WTC11 (cell line): ENCODE measurements at places on chromosomes 3 and 15. TPM values are rescaled to one million over a fixed set of nuclear protein-coding genes. Genes with fewer than 3 reads are reported as not detected.

GABRB3 gene
- total RNA-seq: 168 to 203 TPM (median 172 TPM) in 3 replicates

DNA sequence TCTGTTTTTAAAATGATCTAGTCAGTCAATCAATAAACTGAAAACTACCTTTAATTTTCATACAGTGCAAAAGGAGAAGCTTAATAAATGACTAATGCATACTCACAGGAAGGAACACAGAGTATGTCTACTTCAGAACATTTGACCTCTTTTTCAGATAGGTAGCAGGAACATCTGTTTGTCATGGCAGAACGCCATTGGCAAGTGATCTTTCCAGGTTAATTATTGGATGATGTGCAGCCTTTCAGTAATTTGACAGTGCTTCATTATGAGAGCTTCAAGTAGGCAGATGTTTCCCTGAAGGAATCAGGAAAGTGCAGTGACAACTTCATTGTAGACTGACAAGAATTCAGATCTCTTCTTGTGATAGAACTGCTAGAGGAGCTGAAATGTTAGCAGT lies 325.0 kb downstream of the OTOL1 start:
- H3K27ac ChIP-seq: no peak overlapping the region
- H3K36me3 ChIP-seq: no peaks in the 10 kb centered on the region
- peaks cover 4% of the 10 kb centered on the region; the same call in 1 of the 2 replicates for H3K4me1 ChIP-seq

- peaks cover 32% of the 10 kb centered on the region for H3K27me3 ChIP-seq
- peak; percentile 76 for DNase-seq
- H3K4me1 ChIP-seq: peaks cover 28% of the 10 kb centered on the region
- peaks cover 29% of the 10 kb centered on the region for H3K36me3 ChIP-seq
- peak within 1 kb of the TSS; percentile 80 for H3K4me3 ChIP-seq
These were observed at the start of gene CRABP1 for GRCh38 chr15:78340231-78341056. Gene CRABP1 (plus strand): TSS chr15:78340353. CDS start chr15:78340429, 76 bp downstream.

CCNB2 gene
- total RNA-seq: 93.3 to 101 TPM (median 98.8 TPM) in 3 replicates

- no peak for DNase-seq
- H3K27ac ChIP-seq: no peak overlapping the region
- no peak overlapping the region for H3K4me3 ChIP-seq
- H3K4me1 ChIP-seq: peaks cover 2% of the 10 kb centered on the region; the same call in 1 of the 2 replicates
- peaks cover 7% of the 10 kb centered on the region; the same call in 1 of the 2 replicates for H3K36me3 ChIP-seq
- no peaks in the 10 kb centered on the region; the same call in 1 of the 2 replicates for H3K27me3 ChIP-seq
These were observed 66.6 kb upstream of the TAMM41 start for GRCh38 chr3:11913316-11913715.

GRCh38 chr15:75200765-75201615 lies 692 bp upstream of the C15orf39 start:
- H3K4me3 ChIP-seq: peak overlapping the region; percentile 91
- no peaks in the 10 kb centered on the region for H3K36me3 ChIP-seq
- H3K27me3 ChIP-seq: 0 out of 2 replicates have a peak, but pooled peaks cover 2% of the 10 kb centered on the region
- DNase-seq: peak; percentile 72
- peaks cover 55% of the 10 kb centered on the region for H3K4me1 ChIP-seq

- H3K27me3 ChIP-seq: 0 out of 2 replicates have a peak, but pooled peaks cover 2% of the 10 kb centered on the region
- no peak for DNase-seq
- H3K4me1 ChIP-seq: peaks cover 25% of the 10 kb centered on the region
- H3K27ac ChIP-seq: no peak overlapping the region
These were observed 350.7 kb upstream of the PROK2 start for GRCh38 chr3:72135636-72136035.

HIGD2B gene
- total RNA-seq: 0.18 TPM in 1 of 3 replicates, not detected in the others

DNA sequence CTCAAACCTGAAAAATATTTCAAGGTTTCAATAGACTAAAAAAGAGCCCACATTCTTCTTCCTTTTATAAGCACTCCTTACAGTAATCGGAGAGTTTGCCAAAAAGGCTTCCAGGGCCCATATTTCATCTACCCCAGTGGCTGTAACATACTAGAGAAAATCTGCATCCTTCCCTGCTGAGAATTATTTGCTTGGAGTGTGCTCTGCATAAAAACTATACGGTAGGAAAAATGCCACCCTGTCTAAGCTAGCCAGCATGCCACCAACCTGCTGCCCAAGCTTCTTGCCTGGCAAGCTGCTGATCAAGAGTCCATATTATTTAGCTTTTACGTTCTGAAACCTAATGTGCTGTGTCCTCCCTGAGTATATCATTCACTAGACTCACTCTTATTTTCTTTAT lies 107.1 kb downstream of the FGF12 start:
- DNase-seq: no peak
- H3K36me3 ChIP-seq: no peaks in the 10 kb centered on the region
- peaks cover 15% of the 10 kb centered on the region for H3K4me1 ChIP-seq
- peak overlapping the region; percentile 17; the same call in 1 of the 2 replicates for H3K27ac ChIP-seq
- no peak overlapping the region for H3K4me3 ChIP-seq
- no peaks in the 10 kb centered on the region for H3K27me3 ChIP-seq

GRCh38 chr3:65979731-65980130 lies 59.0 kb downstream of the MAGI1 start:
- H3K27me3 ChIP-seq: no peaks in the 10 kb centered on the region
- H3K4me3 ChIP-seq: no peak overlapping the region
- no peak for DNase-seq

GRCh38 chr3:148999806-149000205 lies 8.5 kb downstream of the GYG1 start:
- no peak overlapping the region for H3K4me3 ChIP-seq
- no peak for DNase-seq
- H3K36me3 ChIP-seq: peaks cover 21% of the 10 kb centered on the region

GABRG3 gene
- 0.30 to 0.72 TPM (median 0.46 TPM) in 3 replicates for total RNA-seq

DNA sequence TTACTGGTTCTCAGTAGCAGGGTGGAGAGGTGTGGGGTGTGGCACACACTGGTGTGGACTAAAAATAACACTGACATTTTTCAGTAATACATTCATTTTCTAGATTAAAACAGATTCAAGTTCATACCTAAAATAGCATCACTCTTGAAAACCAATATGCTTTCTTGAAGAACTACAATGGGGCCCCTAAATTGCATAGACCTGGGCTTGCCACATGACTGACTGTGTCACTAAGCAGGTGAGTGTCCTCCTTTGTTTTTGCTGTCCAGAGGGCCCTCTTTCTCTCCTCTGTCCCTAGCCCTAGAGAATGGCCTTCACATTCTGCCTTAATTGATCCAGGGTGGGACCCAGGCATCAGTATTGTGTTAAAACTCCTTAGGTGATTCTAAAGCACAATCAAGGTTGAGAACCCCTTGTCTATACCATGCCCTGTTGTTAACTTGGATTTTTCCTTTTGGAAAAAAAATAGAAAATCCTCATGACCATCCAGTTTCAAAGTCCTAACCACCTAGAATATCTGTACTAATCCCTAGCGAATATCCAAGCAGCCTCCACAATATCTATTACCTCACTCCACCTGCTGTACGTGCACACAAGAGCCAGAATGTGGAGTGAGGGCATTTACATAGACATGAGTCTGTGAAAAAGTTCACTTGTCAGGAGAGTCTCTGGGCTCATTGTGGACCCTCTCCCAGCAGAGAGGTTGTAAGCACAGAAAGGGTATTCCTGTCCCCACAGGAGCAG lies 18.7 kb upstream of the TMEM41A start:
- no peak overlapping the region for H3K4me3 ChIP-seq
- no peak for DNase-seq
- H3K27ac ChIP-seq: no peak overlapping the region
- H3K4me1 ChIP-seq: no peaks in the 10 kb centered on the region
- H3K27me3 ChIP-seq: peaks cover 15% of the 10 kb centered on the region

DNA sequence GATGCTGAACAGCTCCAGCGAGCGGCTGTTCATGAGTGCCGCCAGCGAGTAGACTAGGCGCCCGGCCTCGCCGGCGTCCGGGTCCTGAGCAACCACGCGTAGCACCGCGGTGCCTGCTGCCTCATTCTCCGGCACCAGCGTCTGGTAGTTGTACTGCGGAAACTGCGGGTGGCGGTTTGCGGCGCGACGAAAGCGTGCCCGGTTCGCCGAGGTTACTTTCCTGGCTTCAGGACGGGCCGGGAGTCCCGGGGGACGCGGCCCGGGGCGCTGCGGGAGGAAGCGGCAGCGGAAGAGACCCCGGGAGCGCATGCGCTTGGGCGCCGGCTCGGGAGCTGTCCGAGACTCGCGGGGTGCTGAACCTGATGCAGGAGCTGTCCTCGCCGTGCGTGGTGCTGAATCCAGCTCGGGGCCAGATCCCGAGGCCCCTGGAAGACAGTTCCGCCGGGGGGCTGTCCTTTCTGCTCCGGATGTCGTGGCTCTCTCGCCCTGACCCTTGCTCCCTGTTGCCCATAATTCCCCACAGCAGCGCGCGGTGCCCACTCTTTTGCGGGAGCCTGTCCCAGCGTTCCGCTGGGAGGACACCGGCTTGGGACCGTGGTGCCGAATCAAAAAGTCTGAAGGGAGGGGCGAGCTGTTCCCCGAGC lies 1.1 kb downstream of the CELSR3 start:
- no peak overlapping the region for H3K27ac ChIP-seq
- peaks cover 20% of the 10 kb centered on the region for H3K4me1 ChIP-seq
- peaks cover 26% of the 10 kb centered on the region for H3K36me3 ChIP-seq
- peak overlapping the region; percentile 74 for H3K4me3 ChIP-seq

GRCh38 chr3:147343926-147344325 lies 62.4 kb downstream of the ZIC4 start:
- peaks cover 42% of the 10 kb centered on the region for H3K4me1 ChIP-seq
- no peaks in the 10 kb centered on the region; the same call in 1 of the 2 replicates for H3K27me3 ChIP-seq
- no peak for DNase-seq
- no peak overlapping the region for H3K27ac ChIP-seq

DNA sequence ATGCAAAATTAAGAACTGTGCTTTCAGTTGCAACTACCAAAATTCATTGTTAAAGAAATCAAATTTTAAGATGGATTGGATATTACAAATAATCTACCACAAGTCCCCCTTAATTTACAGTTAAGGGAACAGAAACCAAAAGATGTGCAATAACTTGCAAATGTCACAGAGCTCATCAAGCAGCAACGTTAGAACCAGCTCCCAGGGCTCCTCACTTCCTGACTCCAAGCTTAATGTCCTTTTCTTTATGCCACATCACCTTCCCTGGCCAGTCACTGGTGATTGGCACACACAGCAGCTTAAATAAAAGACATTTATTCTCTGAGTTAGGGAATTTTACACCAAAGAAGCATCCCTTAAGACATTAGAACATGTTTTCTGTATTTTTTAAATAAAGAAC lies 159.7 kb downstream of the RSL24D1 start:
- no peaks in the 10 kb centered on the region for H3K4me1 ChIP-seq
- no peaks in the 10 kb centered on the region for H3K36me3 ChIP-seq
- no peaks in the 10 kb centered on the region for H3K27me3 ChIP-seq
- no peak overlapping the region for H3K4me3 ChIP-seq
- H3K27ac ChIP-seq: no peak overlapping the region

DNA sequence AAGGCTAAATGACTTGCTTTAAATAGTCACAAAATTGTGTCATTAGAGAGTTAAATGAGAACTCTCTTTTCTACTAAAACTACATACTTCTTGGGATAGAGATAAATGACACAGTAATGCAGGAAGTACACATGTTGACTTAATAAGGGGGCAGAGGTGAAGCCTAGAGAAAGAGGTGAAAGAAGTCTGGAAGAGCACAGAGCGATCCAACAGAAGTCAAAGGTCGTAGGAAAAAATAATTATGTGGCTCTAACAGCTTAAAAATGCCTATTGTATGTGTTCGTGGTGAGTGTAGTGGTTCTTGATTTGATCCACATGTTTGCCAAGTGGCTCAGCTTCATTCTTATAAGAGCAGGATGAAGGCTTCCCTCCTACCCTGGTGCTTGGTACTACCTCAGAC lies 61.7 kb downstream of the TMEM212 start:
- DNase-seq: no peak
- H3K4me3 ChIP-seq: no peak overlapping the region
- H3K27ac ChIP-seq: no peak overlapping the region

PDIA3 gene
- total RNA-seq: 604 to 630 TPM (median 614 TPM) in 3 replicates

- no peak overlapping the region for H3K4me3 ChIP-seq
- H3K4me1 ChIP-seq: no peaks in the 10 kb centered on the region
- no peak overlapping the region for H3K27ac ChIP-seq
- no peaks in the 10 kb centered on the region for H3K36me3 ChIP-seq
- no peak for DNase-seq
These were observed 31.1 kb downstream of the DCLK3 start for GRCh38 chr3:36733162-36733696.

DNA sequence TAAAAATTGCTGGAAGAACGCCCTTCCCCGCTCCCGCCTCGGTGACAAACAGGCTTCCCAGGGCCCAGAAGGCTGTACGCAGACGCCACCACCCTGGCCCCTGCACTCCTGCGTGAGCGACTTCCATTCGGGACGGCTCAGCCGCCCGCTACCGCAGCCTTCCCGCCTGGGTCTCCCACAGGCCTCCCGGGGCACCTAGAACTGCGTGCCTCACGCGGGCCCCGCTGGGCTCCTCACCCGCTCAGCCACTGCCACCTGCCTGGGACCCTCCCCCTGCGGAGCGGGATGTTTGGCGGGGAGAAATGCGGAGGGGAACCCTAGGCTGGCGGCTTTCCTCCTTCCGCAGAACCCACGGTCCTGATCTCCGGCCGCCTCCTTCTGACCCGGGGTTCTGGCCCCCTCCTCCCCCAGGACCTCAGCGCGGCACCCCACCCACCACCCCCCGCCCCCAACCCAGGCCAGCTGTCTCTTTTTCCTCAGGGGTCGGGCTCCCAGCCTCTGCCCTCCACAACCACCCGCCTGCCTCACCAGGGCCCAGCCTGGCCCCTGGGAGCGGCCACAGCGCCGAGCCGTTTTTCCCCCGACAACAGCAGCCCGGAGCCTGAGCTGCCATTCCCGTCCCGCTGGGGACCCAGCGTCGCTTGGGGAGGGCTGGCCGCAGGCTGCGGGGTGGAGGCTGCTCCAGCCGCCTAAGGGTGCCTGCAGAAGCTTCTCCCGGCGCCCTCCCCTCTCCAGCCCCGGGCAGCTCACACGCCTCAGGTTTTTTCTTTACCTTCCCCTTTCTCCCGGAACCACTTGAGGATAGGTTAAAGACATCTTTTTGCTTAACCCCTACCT lies 27.6 kb upstream of the RAB7A start:
- H3K4me1 ChIP-seq: no peaks in the 10 kb centered on the region
- H3K4me3 ChIP-seq: peak overlapping the region; percentile 64
- H3K27ac ChIP-seq: no peak overlapping the region

DNA sequence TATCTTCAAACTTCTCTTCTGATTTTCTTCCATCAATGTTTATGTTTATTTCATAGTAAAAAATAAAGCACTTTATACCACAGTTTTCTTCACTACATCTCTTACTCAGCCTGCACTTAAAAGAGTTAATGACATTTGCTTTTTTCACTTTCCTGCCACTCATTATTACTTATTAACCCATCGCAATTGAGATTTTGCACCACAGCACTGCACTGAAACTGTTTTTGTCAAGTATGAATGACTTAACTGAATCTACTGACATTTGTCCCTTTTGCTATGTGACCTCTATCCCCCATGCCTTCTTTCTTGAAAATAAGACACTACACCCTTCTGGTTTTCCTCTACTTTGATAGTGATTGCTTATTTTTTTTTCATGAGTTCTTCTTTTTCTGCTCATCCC lies 739.7 kb upstream of the DPPA4 start:
- H3K4me1 ChIP-seq: no peaks in the 10 kb centered on the region
- no peak for DNase-seq
- H3K36me3 ChIP-seq: peaks cover 11% of the 10 kb centered on the region
- no peak overlapping the region for H3K4me3 ChIP-seq
- H3K27ac ChIP-seq: no peak overlapping the region
- no peaks in the 10 kb centered on the region for H3K27me3 ChIP-seq
